ENCODE measurements at places on chromosomes 7 and 10.

- DNase-seq: no peak
Measured at GRCh38 chr7:121909716-121910345, 36.9 kb downstream of the PTPRZ1 start.

DNA sequence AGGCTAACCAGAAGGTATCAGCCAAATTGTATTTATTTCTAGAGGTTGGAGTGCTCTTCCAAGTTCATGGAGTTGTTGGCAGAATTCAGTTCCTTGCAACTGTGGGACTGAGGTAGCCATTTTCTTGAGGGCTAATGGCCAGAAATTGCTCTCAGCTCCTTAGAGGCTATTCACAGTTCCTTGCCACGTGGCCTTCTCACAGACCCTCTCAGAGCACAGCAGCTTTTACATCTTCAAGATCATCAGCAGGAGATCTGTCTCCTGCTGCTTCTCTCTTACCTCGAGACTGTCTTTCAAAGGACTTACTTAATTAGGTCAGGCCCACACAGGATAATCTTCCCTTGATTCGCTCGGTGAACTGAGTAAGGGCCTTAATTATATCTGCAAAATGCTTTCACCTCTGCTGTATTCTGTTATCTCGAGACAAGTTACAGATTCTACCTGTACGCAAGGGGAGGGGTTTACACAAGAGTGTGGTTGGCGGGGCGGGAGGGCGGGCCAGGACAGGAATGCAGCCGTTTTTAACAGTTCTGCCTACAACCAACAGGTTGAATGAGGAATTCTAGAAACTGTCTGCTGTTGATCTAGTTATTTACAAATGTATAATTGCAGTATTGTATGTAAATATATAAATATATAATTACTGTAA, 15.0 kb downstream of the MIOS start:
- DNase-seq: no peak

GRCh38 chr10:132307823-132308586, at the start of gene STK32C:
Gene STK32C (minus strand): TSS chr10:132307950. CDS start chr10:132307833, 117 bp downstream.
- DNase-seq: no peak

DNA sequence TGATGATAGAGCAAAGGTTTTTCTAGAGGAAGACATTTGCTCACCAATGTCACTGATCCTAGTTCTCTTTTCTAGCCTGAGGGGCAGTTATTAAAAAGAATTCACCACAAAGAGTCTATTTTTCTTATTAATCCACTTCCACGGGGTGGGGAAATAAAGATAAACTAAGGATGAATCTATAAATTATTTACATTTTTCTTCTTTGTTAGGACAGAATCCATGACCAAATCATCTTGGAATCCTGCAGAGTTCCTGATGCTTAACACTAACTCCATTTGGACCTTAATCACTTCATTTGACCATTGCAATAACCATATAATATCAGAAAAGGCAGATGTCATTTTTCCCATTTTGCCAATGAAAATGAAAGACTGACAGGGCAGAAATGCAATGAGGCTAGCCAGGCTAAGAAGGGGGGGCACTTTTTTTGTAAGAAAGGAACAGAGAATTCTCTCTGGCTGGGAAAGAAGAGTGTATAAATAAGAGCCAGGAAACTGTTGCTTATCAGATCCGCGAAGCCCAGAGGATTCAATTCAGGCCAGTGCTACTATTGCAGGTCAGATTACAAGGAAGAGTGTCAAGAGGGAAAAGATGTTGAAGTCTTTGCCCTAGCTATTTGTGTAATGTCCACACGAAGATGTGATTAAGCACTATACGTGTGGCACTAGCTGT, 433.2 kb downstream of the TNS3 start:
- no peak for DNase-seq

GRCh38 chr10:125976960-125977605, 80.7 kb downstream of the FANK1 start:
- DNase-seq: no peak

GRCh38 chr7:116653646-116654045, 18.4 kb upstream of the MET start:
- DNase-seq: no peak

DNA sequence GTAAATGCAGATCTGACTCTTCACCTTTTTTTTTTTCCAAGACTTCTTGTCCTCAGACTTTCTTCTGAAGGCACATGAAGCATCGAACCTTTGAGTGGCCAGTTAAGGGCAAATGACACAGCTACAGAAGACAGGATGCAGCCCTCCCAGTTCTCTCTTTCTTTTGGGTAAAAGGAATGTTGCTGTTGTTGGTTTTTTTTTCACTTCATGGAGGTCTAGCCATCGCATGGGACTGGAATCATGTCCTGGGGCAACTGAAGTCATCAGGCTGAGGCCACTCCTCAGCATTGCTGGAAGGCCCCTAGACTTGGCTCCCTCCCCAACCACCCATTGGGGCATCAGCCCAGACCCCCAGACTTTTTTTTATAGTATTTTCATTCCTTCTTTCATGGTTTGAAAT, 896.5 kb downstream of the SORCS1 start:
- no peak for DNase-seq

DNA sequence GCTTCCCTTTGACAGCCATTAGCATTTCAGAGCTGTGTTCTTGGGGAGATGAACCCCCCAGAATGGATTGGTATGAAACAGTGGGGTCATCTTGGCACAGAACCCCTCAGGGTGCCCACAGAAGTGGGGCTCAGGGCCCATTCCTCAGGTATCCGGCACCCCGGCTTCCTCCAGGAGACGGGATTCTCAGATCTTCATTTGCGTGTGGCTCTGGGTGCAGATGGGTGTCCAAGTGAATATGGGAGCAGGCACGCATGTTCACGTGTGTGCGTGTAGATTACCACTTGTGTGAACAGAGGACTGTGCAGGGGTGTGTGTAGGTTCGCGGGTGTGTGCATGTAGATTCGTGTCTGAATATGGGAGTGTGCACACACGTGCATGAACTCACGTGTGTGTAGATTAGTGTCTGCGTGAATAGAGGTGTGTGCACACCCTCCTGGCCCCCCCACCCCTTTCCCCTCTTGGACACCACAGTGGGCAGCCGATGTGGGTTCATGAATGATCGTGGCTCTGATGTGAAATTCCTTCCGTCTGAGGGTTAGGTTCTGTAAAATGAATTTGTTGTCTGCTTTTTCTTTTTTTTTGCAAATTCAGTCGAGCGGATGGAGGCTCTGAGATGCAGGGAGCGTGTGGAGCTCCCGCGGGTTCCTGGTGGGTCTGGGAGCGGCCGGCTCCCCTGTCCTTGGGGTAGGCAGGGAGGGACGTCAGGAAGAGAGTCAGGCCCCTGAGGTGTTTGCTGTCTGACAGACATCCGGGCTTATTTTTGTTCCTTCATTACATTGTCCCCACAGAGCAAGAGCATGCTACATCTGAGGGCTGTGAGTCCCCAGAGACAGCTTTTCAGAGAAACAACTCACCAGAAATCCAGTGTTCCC, 7.4 kb downstream of the ELFN1 start:
- DNase-seq: no peak

- DNase-seq: no peak
Measured at GRCh38 chr10:60951272-60951724, 7.3 kb upstream of the RHOBTB1 start.
